ENCODE measurements at places on chromosomes 12 and 14. TPM values are rescaled to one million over a fixed set of nuclear protein-coding genes. Genes with fewer than 3 reads are reported as not detected.

The TRPV4 gene
- total RNA-seq: 3.4 TPM

The CEP290 gene
- 9.8 TPM for total RNA-seq

The TSPAN9 gene
- 30.2 TPM for total RNA-seq

The FGF6 gene
- not detected for total RNA-seq

The EID3 gene
- 5.4 TPM for total RNA-seq

The ZDHHC22 gene
- total RNA-seq: not detected

The RD3L gene
- total RNA-seq: not detected
